ENCODE measurements at places on chromosomes 11 and 22.

DNA sequence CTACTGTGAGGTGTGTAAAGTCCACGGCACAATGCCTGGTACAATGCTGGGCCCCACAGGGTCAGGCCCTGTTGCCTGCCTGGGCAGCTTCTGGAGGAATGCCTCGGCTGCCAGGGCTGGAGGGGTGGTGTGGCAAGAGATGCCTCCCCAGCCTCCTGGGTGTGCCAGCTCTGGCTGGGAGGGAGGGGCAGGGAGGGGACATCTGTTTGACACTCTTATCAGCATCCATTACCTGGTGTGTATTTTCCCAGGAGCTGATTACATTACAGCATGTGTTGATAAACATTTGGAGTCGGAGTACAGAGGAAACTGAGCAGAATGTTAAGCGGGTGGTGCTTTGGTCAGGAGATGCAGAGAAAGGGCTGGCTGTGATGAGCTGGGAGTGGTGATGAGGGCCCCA is 11.0 kb upstream of the NECTIN1 start:
- DNase-seq = no peak

DNA sequence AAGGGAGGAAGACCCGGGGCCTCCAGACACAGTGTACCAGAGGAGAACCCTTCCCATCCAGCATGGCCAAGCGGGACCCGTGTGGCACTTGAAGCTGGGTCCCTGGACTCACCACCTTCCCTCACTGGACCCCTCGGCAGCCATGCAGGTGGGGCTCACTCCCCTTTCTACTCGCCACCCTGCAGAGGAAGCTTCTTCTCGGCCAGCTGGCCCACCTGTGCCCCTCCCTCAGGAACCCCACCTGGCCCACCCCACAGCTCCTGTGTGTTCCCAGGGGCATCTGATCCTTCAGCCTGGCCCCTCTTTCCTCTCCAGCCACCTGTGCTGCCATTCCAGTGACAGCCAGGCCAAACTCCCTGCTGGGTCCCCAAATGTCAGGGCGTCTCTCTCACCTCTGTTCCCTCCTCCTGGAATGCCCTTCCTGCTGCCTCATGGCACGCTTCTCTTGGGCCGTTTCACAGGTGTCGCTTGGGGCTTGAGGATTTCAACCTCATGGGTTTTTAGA is 38.0 kb downstream of the IGF2 start:
- DNase-seq = no peak

GRCh38 chr22:23714596-23715578 is 24.1 kb downstream of the RGL4 start:
- DNase-seq = no peak

- DNase-seq = no peak
These were observed 101.7 kb downstream of the DEUP1 start for GRCh38 chr11:93432247-93432646.

GRCh38 chr11:128757886-128758612 is 64.2 kb downstream of the FLI1 start:
- no peak for DNase-seq

- no peak for DNase-seq
These were observed 322.8 kb upstream of the SYN3 start for GRCh38 chr22:33380789-33381530.

Measured in activated naive CD4-positive, alpha-beta T cell (primary cell).